GDM1 (cell line): ENCODE measurements at places on chromosomes 5 and 9.

GRCh38 chr5:93610581-93611272 is 27.7 kb downstream of the NR2F1 start:
- DNase-seq = no peak

- DNase-seq = no peak
Observed at GRCh38 chr9:2677915-2678889, 39.1 kb upstream of the KCNV2 start.

DNA sequence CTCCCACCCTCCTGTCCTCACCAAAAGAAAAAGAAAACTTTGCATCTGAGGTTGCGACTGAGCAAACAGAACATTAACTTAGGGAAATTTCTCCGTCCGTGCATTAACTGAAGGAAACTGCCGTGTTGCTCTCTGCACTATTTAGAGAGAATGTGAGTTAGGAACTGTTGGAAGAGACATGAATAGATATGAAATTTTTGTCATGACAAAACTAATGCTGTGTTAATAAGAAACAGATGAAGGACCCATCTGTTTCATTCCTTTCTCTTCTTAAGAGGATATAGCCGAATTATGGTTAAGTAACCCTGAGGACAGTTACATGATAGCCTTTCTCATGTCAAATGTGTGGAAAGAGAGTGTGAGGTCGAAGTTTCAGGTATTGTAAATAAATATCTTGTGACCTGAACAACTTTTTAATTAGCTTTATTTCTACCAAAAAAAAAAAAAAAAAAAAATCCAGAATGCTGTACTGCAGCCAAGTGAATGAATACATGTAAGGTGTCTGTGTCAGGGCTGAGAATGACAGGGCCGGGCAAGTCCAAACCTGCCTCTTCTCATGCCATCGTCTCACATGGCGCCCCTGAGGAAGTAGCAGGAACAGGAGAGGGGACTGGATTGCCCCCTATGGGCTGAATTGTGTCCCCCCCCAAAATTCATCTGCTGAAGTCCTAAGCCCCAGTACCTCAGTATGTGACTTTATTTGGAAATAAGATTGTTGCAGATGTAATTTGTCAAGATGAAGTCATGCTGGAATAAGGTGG is 35.6 kb upstream of the ANKRD33B start:
- DNase-seq = peak; percentile 42

DNA sequence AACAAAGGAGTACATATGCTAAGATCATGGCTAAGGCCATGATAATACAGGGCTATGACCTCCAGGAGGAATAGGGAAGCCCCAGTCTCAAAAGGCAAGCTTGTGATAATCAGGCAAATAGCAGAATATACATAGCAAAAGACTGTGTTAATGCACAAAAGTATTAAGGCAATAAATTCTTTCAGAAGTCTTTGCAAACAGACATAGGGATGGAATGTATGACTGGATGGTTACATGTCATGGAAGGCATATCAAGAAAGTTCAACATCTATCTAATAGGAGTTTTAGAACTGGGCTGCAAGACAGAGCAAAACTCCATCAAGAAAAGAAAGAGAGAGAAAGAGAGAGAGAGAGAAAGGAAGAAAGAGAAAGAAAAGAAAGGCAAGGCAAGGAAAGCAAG is 264.5 kb upstream of the CDH6 start:
- no peak for DNase-seq

DNA sequence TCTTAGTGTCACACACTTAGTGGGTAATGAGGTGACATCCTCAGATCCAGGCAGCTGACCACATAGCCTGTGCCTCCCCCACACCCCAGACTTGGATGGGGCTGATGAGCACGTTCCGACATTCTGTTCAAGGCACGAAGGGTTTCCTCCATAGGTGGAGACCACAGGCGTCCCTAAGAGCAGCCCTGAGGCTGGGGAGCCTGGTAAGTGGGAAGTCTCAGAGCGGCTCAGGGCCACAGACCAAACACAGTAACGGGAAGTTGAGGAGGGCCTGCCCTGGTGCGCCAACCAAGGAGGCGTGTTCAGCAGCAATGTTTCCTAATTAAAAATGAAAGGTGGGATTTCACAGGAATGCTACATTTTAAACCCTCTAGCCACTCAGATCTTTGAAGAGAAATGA is 102.3 kb upstream of the PHYKPL start:
- no peak for DNase-seq

DNA sequence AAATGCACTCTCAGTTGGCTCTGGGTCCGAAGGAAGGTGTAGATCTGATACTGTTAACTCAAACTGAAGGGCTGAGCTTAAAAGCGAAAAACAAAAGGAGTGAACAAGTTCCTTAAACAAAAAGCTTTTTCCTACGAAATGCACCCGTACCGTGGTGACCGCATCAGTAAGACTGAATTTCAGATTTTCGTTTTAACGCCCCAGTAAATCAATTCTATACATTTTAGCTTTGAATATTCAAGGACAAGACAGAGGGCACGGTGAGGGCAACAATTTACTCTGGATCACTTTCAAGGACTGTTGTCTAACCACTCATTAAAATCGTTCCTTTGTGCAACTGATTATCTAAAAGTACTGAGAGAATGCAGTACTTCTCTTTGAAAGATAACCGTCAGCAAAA is 1.9 kb downstream of the HOMER1 start:
- no peak for DNase-seq

DNA sequence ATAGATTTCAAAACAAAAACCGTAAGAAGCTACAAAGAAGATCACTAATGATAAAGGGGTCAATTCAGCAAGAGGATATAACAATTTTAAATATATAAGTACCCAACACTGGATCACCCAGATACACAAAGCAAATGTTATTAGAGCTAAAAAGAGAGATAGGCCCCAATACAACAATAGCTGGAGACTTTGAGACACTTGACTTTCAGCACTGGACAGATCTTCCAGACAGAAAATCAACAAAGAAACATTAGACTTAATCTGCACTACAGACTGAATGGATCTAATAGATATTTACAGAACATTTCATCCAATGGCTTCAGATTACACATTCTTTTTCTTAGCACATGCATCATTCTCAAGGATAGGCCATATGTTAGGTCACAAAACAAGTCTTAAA is 46.3 kb upstream of the TAF1L start:
- DNase-seq = no peak

GRCh38 chr5:87127426-87127825 is 140.3 kb upstream of the RASA1 start:
- DNase-seq = no peak

DNA sequence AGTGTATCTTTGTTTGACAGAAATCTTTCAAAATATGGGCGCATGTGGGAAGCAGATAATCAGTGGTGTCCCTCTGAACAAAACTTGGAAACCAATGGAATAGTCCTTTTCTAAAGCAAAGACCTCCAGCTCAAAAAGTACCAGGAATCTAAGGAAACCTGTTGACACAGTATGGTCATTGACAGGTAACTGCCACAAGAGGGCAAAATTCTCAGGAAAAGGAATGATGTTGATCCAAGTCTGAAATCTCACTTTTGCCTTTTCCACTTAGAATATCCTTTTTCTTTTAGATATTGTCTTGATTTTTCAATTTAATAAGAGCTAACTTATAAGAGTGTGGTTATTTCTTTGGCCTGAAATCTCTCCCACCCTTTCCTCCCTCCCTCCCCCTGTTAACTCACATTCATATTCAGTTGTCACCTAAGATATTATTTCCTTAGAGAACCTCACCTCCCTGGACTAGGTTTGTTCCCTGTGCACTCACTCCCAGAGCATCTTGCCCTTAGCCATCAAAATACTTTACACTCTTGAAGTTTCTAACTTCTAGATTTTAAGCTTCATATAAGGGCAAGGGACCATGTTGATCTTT is 59.0 kb upstream of the BARX1 start:
- peak; percentile 2 for DNase-seq

- DNase-seq = no peak
Observed at GRCh38 chr9:114604989-114605388, 6.1 kb upstream of the TMEM268 start.

DNA sequence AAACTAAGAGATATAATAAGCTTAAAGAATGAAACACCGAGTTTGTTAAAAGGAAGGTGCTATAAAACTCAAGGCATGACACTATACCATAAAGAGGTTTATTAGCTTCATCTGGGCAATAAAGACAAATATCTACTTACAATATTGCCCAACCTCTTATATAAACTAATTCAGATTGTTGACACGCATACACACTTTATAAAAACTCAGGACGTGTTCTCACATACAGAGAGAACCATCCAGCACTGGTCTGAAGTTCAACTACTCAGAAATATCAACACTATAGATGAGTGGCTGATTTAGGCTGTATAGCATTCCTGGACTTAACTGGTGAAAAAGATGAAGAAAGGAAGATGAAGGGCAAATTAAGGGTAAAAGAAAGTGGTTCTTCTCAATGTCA is 81.2 kb downstream of the FRMD3 start:
- no peak for DNase-seq

- peak; percentile 29 for DNase-seq
Observed at GRCh38 chr9:125631391-125632085, 75.5 kb downstream of the MAPKAP1 start.

DNA sequence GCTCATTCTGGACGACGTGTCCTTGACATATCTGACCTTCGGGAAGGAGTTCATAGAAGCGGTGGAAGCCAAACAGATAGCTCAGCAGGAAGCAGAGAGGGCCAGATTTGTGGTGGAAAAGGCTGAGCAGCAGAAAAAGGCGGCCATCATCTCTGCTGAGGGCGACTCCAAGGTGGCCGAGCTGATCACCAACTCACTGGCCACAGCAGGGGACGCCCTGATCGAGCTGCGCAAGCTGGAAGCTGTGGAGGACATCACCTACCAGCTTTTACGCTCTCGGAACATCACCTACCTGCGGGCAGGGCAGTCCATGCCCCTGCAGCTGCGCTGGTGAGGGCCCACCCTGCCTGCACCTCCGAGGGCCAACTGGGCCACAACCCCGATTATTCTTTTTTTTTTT is 41.6 kb upstream of the NAA35 start:
- no peak for DNase-seq

DNA sequence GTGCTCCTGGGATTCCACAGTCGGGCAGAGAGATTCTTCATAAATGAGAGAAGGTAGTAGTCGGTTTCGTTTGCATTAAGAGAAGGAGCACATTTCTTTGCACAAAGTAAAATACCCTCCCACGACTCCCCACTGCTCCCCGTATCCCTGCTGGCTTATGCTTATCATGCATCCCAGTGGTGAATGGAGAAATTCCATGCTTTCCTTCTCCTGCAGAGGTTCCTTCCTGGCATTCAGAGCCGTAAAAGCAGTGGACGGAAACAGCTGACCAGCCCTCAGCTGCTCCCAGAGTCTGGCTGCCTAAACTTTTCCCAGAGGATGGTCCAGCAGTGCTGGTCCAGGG is 93.1 kb downstream of the C9orf152 start:
- no peak for DNase-seq

DNA sequence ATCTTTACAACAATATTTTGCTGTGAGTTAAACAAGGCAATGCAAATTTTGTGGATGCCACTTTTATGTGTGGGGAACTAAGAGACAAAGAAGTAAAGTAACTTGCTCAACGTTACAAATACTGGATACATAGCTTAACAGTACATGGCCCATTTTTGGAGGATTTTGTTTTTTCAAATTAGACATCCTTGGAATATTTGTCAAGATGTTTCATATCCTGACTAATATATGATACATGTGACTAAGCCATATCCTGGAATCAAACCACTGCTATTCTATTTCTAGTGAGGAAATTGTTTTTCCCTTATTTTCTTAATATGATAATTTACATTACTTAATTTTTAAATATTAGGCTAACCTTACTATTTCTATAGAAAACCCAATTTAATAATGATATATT is 529.8 kb downstream of the DMRTA1 start:
- DNase-seq = no peak

DNA sequence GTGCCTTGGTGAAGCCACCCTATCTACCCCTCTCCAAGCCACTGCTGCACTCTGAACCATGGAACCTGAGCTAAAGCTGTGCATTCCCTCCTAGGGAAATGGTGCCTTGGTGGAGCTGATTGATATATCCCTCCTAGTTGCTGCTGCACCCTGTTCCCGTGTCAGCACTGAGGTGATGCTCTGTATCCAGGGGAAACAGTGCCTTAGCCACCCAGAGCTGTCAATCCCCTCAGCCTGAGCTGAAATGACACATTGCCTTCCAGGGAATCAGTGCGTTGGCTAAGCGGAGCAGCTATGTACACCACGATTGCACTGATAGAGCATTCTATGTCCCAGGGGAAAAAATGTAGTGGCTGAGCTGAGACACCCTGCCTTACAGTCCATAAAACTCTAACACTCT is 257.0 kb downstream of the TMEM232 start:
- DNase-seq = no peak

- no peak for DNase-seq
Observed at GRCh38 chr5:1726469-1726865, 73.2 kb downstream of the MRPL36 start.

GRCh38 chr5:29853711-29854220 is 1339.7 kb upstream of the CDH6 start:
- no peak for DNase-seq

GRCh38 chr5:62132276-62132675 is 173.7 kb upstream of the KIF2A start:
- no peak for DNase-seq

DNA sequence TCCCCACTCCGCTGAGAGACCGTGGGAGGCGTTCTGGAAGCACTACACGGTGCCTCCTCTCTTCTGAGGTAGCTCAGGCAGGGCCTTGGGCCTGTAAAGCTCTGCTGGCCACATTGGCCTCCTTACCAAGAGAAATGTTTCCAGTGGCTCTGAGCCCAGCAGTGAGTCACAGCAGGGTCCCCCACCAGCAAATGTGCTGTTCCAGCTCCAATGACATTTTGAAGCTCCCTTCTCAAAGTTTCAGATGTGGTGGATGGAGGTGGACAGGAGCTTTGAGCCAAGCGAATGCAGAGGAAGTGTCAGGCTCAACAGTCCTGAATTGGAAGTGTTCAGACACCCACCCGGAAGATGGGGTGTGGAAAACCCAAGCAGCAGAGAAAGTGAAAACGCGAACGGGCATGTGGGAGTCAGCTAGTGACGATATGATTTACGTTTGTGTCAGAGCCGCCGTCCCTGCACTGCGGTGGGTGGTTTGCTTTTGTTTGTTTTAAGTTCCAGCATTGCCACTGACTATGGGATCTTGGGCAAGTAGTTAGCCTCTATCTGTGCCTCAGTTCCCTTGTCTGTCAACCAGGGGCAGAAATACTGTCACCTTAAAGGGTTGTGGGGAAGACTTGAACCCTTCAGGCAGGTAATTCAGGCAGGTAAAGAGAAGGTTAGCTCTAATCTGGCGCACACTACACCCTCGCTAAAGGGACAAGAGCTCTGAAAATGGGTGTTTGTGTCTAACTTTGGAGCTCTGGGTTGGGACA is 38.2 kb downstream of the C5orf15 start:
- no peak for DNase-seq

- DNase-seq = no peak
Observed at GRCh38 chr5:134250949-134251348, 25.1 kb upstream of the PPP2CA start.

DNA sequence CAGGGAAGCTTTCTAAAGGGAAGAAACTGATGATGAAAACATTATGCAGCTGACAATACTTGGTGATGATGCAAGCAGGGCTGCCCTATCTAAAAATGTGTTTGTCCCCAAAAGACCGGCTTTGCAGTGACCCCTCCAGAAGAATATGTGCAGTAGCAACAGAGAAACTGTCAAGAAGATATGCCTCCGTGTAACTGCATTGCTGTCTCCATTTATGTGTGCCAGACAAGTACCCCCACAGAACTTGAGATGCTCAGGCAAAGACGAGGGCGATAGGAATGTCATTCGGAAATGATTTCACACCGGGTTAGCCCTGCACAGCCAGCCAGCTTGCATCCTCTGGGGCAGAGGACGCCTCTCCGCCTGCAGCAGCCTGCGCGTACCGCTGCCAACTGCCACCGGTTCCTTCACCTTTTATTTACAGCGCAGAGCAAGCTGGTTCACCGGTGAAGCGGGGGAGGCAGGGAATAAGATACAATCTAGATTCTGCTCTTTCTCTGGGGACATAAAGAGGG is 2.0 kb downstream of the GABBR2 start:
- no peak for DNase-seq
